MV-4-11 (cell line): ENCODE measurements at places on chromosomes 3 and 15.

DNA sequence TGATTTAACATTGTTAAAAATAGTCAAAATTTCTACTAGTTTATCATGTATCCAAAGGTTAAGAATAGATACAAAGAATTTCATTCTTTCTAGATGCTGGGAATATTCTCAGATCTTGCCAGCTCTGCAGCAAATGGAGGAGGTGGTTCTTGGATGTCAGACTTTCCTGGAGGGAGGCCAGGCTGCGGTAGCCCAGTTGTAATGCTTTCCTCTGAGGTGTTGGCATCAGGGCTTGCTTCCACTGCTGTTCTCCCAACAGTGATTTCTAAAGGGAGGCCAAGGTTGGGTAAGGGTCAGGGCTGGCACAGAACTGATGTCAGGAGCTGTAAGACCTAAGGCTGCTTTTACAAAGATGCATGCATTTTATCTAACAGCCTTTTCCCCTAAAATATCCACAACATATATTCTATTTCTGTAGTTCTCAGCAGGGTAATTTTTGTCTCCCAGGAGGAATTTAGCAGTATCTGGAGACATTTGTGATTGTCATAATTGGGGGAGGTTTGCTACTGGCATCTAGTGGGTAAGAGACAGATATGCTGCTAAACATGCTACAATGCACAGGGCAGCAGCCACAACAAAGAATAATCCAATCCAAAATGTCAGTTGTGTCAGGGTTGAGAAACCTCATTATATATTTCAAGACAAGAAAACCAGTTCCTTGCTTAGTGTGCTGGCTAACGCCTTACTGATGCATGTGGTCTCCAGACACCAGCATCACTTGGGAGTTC, 42.0 kb upstream of the SPTSSB start:
- DNase-seq: no peak

- DNase-seq: no peak
Measured at GRCh38 chr3:195282961-195283360, 12.0 kb upstream of the XXYLT1 start.

DNA sequence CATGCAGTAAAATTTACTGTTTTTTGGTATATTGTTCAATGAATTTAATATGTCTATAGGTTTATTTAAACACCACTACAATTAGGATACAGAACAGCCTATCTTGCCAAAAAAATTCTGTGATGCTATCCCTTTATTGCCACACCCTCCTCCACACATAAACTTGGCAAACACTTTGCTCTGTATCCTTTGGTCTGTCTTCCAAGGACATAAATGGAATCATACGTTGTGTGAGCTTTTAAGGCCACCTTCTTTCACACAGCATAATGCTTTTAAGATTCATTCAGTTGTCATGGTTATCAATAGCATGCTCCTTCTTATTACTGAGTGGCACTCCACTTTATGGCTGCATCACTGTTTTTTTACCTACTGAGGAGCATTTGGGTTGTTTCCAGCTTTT, 71.5 kb downstream of the CERS3 start:
- no peak for DNase-seq

DNA sequence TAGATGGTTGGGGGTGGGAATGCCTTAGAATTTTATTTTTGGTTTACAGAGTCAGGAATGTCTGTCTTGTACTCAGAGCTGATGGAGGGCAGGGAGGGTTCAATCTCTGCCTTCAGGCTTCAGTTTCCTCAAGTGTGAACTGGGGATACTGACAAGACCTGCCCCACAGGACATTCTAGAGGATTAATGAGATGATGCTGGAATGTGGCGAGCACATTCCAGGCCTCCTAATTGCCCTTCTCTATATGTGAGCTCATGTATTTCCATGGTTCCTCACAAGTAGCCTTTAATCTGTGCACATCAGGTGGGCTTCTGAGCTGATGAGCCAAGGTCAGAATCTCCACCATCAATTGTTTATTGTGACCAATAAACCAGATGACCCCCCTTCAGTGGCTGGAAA, 90.4 kb downstream of the CACNA2D3 start:
- DNase-seq: no peak

- no peak for DNase-seq
Measured at GRCh38 chr15:46671336-46671735, 1036.5 kb downstream of the SQOR start.

GRCh38 chr3:59072681-59073080, 22.9 kb upstream of the CFAP20DC start:
- DNase-seq: no peak

DNA sequence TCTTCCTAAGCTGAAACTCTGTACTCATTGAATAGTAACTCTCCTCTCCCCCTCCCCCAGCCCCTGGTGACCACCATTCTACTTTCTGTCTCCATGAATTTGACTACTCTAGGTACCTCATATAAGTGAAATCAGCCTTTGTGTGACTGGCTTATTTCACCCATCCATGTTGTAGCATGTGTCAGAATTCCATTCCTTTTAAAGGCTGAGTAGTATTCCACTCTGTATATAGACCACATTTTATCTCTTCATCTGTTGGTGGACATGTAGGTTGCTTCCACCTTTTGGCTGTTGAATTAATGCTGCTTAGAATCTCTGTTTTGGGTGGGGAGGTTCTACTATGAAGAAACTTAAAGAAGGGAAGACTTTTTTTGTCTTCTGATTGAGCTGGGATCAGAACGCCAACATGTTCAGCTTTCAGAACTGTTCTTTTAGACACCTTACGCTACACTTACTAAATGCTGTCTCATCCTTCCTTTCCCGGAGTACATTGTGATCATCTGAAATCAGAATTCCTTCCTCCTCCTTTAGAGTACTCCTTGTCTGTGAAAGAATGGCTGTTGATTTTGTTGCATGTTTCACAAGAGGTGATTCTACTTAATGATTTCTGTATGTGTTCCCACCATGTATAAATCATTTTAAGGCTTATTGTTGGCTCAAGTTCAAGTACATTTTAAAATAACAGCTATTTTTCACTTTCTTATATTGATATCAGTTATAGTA, 50.3 kb downstream of the MRPS25 start:
- no peak for DNase-seq

GRCh38 chr3:33095436-33095835, 1.5 kb downstream of the GLB1 start:
- DNase-seq: no peak

- DNase-seq: no peak
Measured at GRCh38 chr3:20458994-20459716, 273.1 kb upstream of the SGO1 start.

GRCh38 chr3:113297287-113297686, 85.9 kb downstream of the BOC start:
- no peak for DNase-seq

DNA sequence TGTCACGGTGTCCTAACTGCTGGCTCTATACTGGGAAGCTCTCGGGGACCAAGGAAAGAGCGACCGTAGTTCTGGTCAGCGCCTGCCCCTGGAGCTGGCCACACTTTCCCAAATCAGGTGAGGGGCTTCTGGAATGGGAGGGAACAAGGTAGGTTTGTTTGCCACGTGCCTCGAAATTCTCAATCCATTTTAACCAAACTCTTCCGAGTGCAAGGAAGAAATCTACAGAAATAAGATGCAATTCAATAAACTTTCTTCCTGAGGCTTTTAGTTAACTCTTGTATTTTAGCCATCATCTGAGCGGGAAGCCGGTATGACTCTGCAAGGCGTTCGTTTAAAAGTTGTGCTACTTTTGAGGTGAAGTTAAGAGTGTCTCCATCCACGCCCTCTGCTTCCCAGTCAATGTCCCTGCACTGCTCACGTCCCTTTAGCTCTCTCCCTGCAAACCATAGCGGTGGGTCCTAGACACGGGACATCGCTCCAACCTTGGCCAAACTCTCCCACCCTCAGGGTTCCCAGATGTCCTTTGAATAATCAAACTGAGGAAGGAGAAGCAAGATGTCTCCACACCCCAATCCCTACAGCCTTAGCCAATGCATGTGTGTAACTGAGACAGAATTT, 597 bp downstream of the AGTR1 start:
- no peak for DNase-seq

- no peak for DNase-seq
Measured at GRCh38 chr3:7075117-7075516, 214.2 kb downstream of the GRM7 start.

GRCh38 chr15:76116138-76116885, 56.5 kb downstream of the TMEM266 start:
- no peak for DNase-seq

GRCh38 chr3:181212271-181212670, 222.7 kb upstream of the DNAJC19 start:
- no peak for DNase-seq

DNA sequence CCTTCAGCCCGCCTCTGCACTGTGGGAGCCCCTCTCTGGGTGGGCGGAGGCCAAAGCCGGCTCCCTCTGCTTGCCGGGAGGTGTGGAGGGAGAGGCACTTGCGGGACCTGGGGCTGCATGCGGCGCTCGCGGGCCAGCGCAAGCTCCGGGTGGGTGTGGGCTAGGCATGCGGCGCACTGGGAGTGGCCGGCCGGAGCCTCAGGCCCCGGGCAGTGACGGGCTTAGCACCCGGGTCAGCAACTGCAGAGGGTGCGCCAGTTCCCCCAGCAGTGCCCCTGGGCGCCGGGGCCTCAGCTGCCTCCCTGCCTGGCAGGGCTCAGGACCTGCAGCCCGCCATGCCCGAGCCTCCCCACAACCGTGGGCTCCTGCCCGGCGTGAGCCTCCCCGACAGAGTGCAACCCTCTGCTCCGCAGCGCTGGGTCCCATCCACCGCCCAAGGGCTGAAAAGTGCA, 98.9 kb upstream of the POU1F1 start:
- DNase-seq: no peak

- peak; percentile 34 for DNase-seq
Measured at GRCh38 chr15:31985607-31986006, 44.7 kb upstream of the CHRNA7 start.

GRCh38 chr15:47326410-47327333, 390.6 kb upstream of the SEMA6D start:
- DNase-seq: no peak

- DNase-seq: no peak
Measured at GRCh38 chr15:29687204-29687815, 135.0 kb downstream of the TJP1 start.

DNA sequence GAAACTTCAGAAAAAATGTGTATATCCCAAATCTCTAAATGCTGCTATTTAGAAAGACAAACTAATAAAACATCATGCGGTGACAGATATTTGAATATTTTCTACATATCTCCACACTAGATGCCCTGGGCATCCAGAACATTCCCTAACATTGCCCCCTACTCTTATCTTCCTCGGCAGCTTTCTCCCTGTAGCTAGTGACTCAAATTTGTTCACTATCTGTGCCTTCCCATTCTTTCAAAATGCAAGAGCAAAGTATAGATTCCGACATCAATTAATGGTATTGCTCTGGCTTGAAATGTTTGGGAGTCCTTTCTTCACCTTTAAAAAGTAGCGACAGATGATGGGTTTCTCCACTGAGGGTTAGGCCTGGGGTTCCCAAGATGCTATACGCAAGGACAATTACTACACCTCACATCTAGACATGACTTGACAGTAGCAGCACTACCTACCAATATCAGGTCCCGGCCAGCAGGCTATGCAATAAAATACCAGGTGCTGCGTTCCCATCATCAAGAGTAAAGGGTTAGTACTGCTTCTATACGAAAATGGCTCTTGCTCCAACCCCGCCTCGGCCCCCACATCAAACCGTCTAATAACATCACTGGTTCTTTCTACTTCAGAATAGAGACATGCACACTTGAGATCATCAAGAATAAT, 631 bp downstream of the UBR1 start:
- no peak for DNase-seq

DNA sequence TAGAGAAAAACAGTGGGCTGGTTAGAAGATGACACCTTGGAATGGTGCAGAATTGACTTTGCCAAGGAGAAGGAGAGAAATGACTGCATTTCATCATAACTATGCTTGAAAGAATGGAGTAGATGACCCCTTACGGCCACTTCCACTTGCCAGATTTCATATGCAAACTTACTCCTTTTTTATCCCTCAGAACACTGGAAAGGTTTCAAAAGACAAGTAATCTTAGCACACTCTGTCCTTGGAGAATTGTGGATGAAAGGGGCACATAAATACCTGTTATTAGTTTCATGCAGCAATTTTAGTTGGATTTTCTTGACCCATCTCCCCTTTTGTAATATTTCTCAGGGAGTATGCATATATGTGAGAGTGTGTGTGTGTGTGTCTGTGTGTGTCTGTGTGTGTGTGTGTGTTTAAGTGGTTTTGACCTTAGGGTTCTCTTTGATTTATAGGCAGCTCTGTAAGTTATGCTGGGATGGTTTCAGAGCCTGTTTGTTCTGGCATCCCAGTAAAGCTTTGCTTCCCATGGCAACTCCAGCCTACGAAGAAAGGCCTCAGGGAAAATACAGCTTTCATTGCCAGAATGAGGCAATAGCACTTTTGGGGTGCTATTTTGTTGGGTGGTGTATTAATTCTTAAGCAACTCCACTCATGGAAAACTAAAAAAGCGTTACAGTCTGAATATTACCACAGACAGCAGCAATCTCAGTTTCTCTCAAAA, 122.2 kb upstream of the TP63 start:
- no peak for DNase-seq

GRCh38 chr15:52134502-52135144, 22.0 kb upstream of the BCL2L10 start:
- DNase-seq: no peak
